Glutamatergic neuron (in vitro differentiated cells): ENCODE measurements at places on chromosomes 1 and 21.

DNA sequence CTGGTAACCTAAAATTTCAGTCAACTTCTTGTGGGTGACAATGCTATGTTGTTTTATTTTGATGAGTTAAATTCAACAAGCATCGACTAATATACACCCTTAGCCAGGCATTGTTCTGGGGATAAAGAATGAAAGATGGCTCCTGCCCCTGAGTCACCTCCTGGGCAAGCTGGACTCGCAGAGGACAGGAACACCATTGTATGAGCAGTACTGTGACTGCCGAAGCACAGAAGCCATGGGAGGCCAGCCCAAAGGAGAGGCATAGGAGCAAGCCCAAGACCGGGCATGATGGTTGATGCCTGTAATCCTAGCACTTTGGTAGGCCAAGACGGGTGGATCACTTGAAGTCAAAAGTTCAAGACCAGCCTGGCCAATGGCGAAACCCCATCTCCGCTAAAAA lies 555.2 kb downstream of the OMA1 start:
- DNase-seq = no peak

GRCh38 chr1:196960854-196961253 lies 16.5 kb upstream of the CFHR5 start:
- no peak for DNase-seq

GRCh38 chr1:168833362-168833761 lies 104.4 kb upstream of the DPT start:
- no peak for DNase-seq

- no peak for DNase-seq
Observed at GRCh38 chr1:75771978-75772377, 14.1 kb upstream of the RABGGTB start.

- DNase-seq = no peak
Observed at GRCh38 chr1:204466416-204467405, 27.9 kb downstream of the PIK3C2B start.
